Vagina (tissue), 2 donors: ENCODE measurements at places on chromosomes 3 and 15. TPM values are rescaled to one million over a fixed set of nuclear protein-coding genes. Genes with fewer than 3 reads are reported as not detected.

NME9 gene
- total RNA-seq = not detected

CAMK2N2 gene
- total RNA-seq = not detected

GRAMD2A gene
- 7.4 TPM for total RNA-seq

CAV3 gene
- not detected for total RNA-seq

LYZL4 gene
- total RNA-seq = not detected

DNA sequence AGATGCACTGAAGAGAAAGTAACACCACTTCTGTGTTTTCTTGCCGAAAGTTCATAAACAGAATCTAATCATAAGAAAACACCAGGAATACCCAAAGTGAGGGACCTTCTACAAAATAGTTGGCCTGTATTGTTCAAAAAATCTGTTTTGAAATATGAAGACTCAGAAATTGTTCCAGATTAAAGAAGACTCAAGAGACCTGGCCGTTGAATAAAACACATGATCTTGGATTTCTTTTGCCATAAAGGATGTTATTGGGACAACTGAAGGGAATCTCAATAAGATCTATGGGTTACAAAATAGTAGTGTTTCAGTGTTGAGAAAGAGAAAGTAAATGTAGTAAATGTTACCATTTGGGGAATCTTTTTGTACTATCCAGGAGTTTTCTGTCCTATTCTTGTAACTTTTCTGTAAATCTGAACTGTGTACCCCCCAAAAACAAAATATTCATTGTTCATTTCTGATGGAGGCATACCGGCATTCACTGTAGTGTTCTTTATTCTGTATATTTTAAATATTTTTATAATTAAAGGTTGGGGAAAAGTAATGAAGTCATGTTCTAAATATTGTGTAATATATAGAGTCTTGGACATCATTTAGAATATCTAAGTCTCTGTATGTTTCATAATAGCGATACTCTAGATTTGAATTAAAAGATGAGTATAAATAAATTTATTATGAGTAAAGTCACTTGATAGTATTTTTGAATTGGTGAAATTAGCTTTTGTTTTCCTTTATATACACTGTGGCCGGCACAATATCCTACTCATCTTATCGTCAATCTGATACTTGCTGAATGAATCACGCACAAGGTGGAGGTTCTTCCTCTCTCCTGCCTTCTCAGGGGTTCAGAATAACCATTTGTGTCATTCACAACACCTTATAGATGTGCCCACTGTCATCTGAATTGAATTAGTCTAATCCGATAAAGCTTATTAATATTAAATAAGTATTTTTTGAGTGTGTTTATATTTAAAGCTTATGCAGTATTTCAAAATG is 66.7 kb downstream of the TRAK1 start:
- DNase-seq = no peak

- no peak for DNase-seq
Observed at GRCh38 chr15:42623951-42624350, 48.5 kb downstream of the STARD9 start.

DNA sequence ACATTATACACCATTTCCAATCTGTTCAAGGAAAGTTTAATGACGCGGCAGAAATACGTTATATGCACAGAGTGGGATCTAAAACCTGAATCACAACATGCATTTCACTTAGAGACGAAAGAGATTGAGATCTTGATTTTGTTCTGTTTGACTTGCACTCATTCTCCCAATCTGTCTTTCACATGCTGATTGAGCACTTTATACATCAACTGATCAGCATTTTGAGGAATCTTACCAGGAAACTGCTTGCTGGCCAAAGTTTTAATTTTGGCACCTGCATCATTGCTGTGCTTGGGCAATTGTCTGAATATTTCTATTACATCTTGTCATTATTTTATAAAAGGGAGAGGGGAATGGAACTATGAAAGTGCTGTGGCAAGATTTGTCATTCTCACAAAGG is 47.7 kb upstream of the ATP10A start:
- DNase-seq = no peak

DNA sequence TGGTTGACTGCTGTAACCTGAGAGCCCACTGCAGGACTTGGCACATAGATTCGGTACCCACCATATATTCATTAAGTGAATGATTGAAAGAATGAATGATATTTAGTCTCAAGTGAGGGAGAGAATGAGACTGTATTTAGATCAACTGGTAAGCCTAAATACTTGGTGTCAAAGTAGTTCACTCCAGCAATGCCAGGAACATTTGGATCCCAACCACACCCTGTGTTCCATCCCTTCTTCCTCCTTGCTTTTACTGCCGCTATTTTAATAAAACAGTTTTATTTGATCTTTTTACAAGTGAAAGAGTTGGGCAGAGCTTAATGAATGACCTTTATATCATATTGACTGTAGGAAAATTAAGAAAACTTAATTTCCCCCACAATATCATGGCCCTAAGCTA is 473.6 kb upstream of the CBLB start:
- no peak for DNase-seq

DNA sequence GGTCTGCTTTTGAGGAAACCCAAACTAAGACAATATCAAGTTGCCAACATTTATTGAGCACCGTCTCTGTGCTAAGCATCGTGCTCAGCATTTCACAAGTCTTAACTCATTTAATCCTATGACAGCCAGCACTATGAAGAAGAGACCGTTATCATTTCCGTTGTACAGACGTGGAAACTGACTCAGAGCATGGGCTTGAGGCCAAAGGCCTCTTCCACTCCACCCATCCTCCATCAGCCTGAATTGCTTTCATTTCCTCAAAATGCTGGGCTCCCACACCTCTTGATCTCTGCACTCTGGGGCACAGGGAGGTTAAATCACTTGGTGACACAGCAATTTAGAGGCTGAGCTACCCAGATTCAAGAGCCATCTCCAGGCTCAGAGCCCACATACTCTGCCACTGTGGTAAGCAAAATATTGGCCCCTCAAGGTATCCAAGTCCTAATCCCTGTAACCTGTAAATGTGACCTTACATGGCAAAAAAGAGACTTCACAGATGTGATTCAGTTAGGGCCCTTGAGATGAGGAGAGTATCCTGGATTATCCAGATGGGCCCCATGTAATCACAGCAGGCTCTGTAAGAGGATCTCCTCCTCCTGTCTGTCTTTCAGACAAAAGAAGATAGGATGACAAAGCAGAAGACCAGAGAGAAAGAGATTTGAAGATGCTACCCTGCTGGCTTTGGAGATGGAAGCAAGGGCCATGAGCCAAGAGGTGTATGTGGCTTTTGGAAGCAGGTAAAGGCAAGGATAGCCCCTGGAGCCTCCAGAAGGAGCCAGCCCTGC is 24.3 kb upstream of the FLNB start:
- DNase-seq = no peak

DNA sequence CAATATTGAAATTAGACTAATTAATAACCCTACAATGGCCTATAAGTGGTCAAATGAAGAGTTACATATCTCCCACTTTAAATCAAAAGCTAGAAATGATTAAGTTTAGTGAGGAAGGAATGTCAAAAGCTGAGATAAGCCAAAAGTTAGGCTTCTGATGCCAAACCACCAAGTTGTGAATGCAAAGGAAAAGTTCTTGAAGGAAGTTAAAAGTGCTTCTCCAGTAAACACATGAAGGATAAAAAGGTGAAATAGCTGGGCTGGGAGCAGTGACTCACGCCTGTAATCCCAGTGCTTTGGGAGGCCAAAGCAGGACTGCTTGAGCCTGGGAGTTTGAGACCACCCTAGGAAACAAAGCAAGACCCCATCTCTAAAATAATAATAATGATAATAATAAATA is 46.9 kb upstream of the DCUN1D1 start:
- DNase-seq = no peak

DNA sequence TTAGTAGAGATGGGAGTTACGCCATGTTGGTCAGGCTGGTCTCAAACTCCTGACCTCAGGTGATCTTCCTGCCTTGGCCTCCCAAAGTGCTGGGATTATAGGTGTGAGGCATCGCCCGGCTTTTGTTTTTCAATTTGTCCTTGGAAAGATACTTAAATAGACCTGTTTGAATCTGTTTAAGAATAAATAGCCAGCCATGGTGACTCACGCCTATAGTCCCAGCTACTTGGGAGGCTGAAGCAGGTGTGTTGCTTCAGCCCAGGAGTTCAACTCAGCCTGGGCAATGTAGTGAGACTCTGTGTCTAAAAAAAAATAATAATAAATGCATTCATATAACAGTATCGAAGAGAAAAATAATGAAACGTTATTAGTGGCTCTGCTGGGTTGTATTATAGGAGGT is 17.3 kb downstream of the SNAPC5 start:
- DNase-seq = no peak

- DNase-seq = no peak
Observed at GRCh38 chr15:89127054-89127702, 38.9 kb downstream of the ABHD2 start.

- DNase-seq = no peak
Observed at GRCh38 chr3:69451594-69451993, 65.7 kb upstream of the FRMD4B start.

GRCh38 chr3:170092907-170093306 is 55.1 kb downstream of the GPR160 start:
- no peak for DNase-seq

- no peak for DNase-seq
Observed at GRCh38 chr3:50390508-50391224, 31.3 kb upstream of the TMEM115 start.

DNA sequence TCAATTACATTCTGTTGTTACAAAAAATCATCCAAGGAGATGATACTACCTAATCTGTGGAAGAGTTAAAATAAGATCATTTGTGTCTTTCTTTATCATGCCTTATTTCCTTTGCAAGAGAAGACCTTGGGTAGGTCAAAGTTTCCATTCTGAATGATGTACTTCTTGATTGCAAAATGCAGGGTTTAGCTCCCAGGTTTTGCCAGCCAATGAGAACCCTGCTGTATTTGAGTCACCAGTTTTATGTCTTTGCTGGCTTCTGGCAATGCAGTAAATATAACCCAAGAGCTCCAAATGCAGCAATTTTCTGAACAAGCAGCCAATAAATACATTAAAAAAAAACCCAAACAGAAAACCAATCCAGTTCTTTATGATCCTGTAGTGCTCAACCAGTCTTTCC is 204.9 kb downstream of the CADPS start:
- no peak for DNase-seq
